Lung (tissue), 17 donors: ENCODE measurements at places on chromosomes 5 and 9.

DNA sequence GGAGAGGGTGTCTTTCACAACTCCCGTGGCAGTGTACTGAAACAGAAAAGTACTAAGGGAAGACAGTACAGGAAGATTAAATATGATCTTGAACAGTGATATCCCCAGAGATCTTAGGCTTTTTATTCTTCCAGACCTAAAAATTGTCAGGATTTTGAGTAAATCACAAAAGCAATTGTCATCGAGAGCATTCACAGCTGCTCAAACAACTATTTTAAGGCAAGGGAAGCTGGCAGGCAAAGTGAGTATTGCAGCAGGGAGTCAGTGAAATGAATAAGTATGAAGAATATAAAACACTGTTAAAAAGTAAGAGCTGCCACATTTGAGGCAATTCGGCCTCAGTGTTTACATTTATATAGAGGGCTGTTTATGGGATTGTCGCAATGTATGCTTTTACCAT lies 479.0 kb downstream of the CAAP1 start:
- H3K36me3 ChIP-seq = no peaks in the 10 kb centered on the region
- DNase-seq = peak; percentile 36
- peaks cover 4% of the 10 kb centered on the region for H3K4me1 ChIP-seq
- H3K27ac ChIP-seq = no peak overlapping the region

GRCh38 chr9:86352440-86353077 lies 1.7 kb downstream of the TUT7 start:
- H3K27ac ChIP-seq = no peak overlapping the region
- no peaks in the 10 kb centered on the region for H3K36me3 ChIP-seq
- H3K4me1 ChIP-seq = peaks cover 15% of the 10 kb centered on the region
- peak; percentile 15 for DNase-seq
- no peaks in the 10 kb centered on the region for H3K27me3 ChIP-seq

- H3K27ac ChIP-seq = no peak overlapping the region
- DNase-seq = no peak
- H3K4me1 ChIP-seq = no peaks in the 10 kb centered on the region
- H3K4me3 ChIP-seq = no peak overlapping the region
- H3K36me3 ChIP-seq = no peaks in the 10 kb centered on the region
These were observed 349.0 kb downstream of the BRINP1 start for GRCh38 chr9:119020284-119020683.

GRCh38 chr5:150301170-150301505 lies 1.6 kb downstream of the ARSI start:
- H3K36me3 ChIP-seq = no peaks in the 10 kb centered on the region
- H3K27me3 ChIP-seq = no peaks in the 10 kb centered on the region
- H3K27ac ChIP-seq = no peak overlapping the region
- DNase-seq = peak; percentile 87
- peaks cover 60% of the 10 kb centered on the region for H3K4me1 ChIP-seq

DNA sequence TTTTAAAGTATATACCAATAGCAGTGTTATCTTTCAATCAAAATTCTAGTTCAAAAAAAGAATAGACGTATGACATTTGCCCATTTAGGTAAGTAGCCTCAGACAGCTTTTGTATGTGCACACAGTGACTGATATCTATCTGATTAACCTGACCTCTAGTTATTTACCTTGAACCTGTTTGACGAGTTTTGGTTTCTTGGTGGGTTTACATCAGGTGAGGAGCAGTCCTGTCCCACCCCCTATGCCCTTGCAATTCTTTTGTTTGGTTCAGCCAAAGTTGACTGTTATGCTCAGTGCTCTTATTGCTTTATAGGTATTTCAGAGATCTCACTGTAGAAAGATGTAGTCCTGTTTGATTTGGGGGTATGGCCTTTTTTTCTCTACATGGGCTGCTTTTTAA lies 147.2 kb downstream of the ISOC1 start:
- no peaks in the 10 kb centered on the region for H3K27me3 ChIP-seq
- no peak for DNase-seq
- H3K4me3 ChIP-seq = no peak overlapping the region
- H3K4me1 ChIP-seq = no peaks in the 10 kb centered on the region
- H3K36me3 ChIP-seq = no peaks in the 10 kb centered on the region

GRCh38 chr5:65774346-65774745 lies 52.3 kb downstream of the NLN start:
- peak; percentile 19 for DNase-seq
- H3K27me3 ChIP-seq = no peaks in the 10 kb centered on the region
- H3K4me3 ChIP-seq = no peak overlapping the region
- H3K36me3 ChIP-seq = no peaks in the 10 kb centered on the region

- no peaks in the 10 kb centered on the region for H3K36me3 ChIP-seq
- DNase-seq = no peak
- H3K4me3 ChIP-seq = no peak overlapping the region
- no peaks in the 10 kb centered on the region for H3K27me3 ChIP-seq
- H3K27ac ChIP-seq = no peak overlapping the region
These were observed 19.5 kb upstream of the RANBP6 start for GRCh38 chr9:6034954-6035353.

DNA sequence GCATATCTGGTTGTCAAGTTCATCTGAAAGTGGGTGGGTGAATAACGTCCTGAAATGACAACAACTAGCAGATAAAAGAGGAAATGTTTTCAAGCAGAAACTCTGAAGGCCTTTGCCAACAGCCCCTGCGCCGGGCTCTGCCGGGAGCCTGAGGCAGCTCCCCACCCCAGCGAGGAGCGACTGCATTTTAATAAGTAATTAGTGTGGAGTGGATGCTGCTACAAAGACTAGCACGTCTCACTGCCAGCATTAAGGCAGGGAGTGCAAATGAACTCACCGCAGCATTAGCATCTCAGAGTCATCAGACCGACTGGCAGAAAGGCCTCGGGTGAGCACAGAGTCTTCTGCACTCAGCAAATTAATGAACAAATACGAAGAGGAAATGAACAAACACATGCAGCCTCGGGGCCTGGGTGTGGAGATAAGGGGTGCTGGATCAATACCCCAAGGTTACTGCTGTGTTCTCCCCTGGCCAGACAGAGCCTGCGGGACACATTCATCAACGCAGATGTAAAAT lies 63.8 kb downstream of the VAV2 start:
- H3K27ac ChIP-seq = no peak overlapping the region
- H3K27me3 ChIP-seq = no peaks in the 10 kb centered on the region
- H3K36me3 ChIP-seq = peaks cover 3% of the 10 kb centered on the region
- no peak for DNase-seq

- no peak for DNase-seq
- H3K27me3 ChIP-seq = no peaks in the 10 kb centered on the region
- peaks cover 11% of the 10 kb centered on the region for H3K4me1 ChIP-seq
- H3K36me3 ChIP-seq = no peaks in the 10 kb centered on the region
- no peak overlapping the region for H3K4me3 ChIP-seq
- no peak overlapping the region for H3K27ac ChIP-seq
These were observed 867 bp downstream of the SYK start for GRCh38 chr9:90802386-90802985.

DNA sequence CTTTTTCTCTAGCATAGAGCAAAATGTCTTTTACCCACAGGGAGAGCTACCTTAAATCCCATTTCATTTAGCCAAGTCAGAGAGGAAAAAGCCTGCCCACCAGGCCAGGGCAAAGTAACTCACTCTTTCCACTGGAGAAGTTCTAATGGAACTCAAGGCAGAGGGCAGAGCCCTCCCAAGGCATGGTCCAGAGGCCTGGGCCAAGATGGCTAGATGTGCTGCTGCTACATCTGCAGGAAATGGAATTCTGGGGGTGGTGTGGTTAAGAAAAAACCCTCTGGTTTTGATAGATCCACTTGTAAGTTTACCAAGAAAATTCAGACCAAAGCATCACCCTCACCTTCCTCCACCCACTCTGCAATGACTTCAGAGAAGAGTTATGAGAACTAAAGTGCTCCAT lies 37.3 kb downstream of the CSF2 start:
- H3K4me1 ChIP-seq = no peaks in the 10 kb centered on the region
- H3K4me3 ChIP-seq = no peak overlapping the region
- no peaks in the 10 kb centered on the region for H3K36me3 ChIP-seq
- H3K27ac ChIP-seq = no peak overlapping the region
- DNase-seq = no peak

- no peak overlapping the region for H3K27ac ChIP-seq
- H3K4me1 ChIP-seq = no peaks in the 10 kb centered on the region
- no peak overlapping the region for H3K4me3 ChIP-seq
- no peaks in the 10 kb centered on the region for H3K36me3 ChIP-seq
These were observed 60.0 kb upstream of the FER start for GRCh38 chr5:108687595-108688200.

DNA sequence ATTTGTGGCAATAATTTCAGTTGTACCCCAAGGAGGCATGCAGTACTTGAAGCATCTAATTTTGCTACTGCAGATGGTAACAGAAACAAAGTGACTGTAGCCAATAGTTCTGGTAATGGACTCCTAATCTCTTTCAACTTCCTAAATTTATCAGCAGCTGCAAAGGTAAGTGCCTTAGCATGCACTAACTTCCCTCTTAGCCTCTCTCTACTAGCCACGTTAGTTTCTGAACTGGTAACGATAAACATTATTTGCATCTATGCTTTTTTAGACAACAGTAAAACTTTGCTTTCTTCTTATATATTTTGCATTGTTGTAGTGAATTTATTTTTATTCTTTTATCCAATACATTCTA lies 6.2 kb upstream of the CKS2 start:
- no peak overlapping the region for H3K4me3 ChIP-seq
- no peak overlapping the region for H3K27ac ChIP-seq
- H3K4me1 ChIP-seq = peaks cover 7% of the 10 kb centered on the region
- H3K27me3 ChIP-seq = no peaks in the 10 kb centered on the region

GRCh38 chr9:111525056-111525977 lies at the start of gene ZNF483:
Gene ZNF483, plus strand, starts transcription at chr9:111525179. Its CDS starts 2,217 bp downstream, at chr9:111527396.
- no peaks in the 10 kb centered on the region for H3K27me3 ChIP-seq
- H3K27ac ChIP-seq = no peak within 1 kb of the TSS
- peak within 1 kb of the TSS; percentile 79 for H3K4me3 ChIP-seq
- no peaks in the 10 kb centered on the region for H3K4me1 ChIP-seq
- DNase-seq = peak; percentile 87

GRCh38 chr5:93421468-93421867 lies 159.6 kb downstream of the NR2F1-AS1 start:
- no peak overlapping the region for H3K4me3 ChIP-seq
- H3K27ac ChIP-seq = no peak overlapping the region
- H3K4me1 ChIP-seq = peaks cover 27% of the 10 kb centered on the region

GRCh38 chr5:57450991-57451876 lies 31.4 kb downstream of the ACTBL2 start:
- no peaks in the 10 kb centered on the region for H3K27me3 ChIP-seq
- no peak overlapping the region for H3K27ac ChIP-seq
- no peak overlapping the region for H3K4me3 ChIP-seq
- peaks cover 3% of the 10 kb centered on the region for H3K4me1 ChIP-seq
- no peak for DNase-seq

DNA sequence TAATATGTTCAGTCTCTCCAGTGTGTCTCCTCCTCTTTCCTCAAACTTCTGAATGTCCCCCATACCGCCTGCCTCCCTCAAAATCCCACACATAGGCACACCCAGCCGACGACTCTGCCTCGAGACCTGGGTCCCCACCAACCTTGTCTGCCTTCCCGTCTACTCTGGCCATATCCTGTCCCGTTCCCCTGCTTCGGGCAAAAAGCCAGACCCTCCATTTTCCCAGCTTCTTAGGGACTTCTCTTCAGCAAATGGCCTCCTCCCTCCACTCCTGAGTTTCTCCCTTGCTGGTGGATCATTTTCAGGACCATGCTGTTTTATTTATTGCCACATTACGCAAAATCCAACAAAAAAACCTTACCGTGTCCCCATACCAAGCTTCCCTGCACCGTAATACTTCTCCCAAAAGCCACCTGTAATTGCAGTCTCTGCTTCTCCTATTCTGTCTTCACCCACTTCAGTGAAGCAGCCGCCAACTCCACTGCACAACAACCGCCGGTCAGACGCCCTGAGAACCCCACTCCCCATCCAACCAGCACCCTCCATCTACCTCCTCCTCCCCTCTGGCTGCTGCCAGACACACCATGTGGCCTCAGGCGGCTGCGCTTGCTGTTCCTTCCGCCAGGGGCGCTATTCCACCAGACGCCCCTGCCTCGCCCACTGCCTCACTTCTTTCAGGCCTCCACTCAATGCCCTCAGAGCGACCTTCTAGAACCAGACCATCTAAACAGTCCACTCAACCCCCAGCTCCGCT lies 117.0 kb downstream of the TRPM6 start:
- no peak overlapping the region for H3K4me3 ChIP-seq
- no peaks in the 10 kb centered on the region for H3K27me3 ChIP-seq
- no peak overlapping the region for H3K27ac ChIP-seq
- no peaks in the 10 kb centered on the region for H3K36me3 ChIP-seq
- H3K4me1 ChIP-seq = no peaks in the 10 kb centered on the region

DNA sequence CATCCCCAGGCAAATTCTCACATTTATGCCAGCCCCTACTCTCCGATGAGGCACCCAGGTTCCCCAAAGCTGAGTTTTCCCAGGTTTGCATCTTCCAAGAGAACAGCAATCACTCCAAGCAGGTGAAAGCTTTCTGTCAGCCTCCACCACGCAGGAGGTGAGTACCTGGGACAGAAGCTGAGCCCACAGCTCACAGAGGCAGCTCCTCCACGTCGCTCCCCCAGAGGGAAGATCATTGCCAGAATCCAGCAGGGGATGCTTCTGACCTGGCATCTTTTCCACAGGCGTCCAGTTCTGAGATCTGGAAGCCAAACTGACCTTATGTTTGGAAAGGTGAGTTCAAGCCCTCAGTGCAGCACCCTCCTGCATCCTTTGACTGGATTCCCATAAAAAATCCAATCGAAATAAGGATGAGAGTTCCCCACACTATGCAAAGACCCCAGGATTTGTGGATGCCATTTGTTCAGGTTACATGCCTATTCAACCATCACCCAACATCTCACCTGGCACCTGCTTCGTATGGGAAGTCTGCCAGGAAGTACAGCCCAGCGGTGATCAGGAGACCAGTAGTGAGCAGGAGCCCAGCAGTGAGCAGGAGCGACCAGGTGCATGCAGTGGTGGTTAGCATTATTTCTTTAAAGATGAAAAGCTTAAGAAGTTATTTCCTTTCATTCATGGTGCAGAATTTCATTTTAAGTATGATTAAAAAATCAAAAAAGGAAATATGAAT lies 47.4 kb upstream of the OLFM1 start:
- H3K36me3 ChIP-seq = no peaks in the 10 kb centered on the region
- no peak for DNase-seq
- H3K27me3 ChIP-seq = no peaks in the 10 kb centered on the region
- no peak overlapping the region for H3K27ac ChIP-seq

GRCh38 chr5:18744441-18744840 lies 1110.2 kb downstream of the TAF11L14 start:
- no peak overlapping the region for H3K27ac ChIP-seq
- no peak for DNase-seq
- no peaks in the 10 kb centered on the region for H3K4me1 ChIP-seq
- H3K4me3 ChIP-seq = no peak overlapping the region
- H3K36me3 ChIP-seq = no peaks in the 10 kb centered on the region
- no peaks in the 10 kb centered on the region for H3K27me3 ChIP-seq

DNA sequence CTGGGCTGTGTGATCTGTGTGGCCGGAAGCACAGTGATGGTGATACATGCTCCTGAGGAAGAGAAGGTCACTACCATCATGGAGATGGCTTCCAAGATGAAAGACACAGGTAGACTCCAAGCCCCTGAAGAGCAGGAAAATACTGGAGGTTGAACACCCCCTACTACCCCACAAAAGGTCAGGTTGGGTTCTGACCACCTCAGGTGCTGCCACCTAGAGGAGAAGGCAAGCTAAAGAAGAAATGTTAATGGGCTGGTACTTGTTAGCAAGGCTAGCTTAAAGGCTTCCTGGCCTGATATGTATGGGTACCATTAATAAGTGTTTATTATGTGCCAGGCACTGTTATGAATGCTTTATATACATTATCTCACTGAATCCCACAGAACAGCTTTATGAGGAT lies 11.7 kb downstream of the NIPAL4 start:
- H3K4me1 ChIP-seq = no peaks in the 10 kb centered on the region
- H3K4me3 ChIP-seq = no peak overlapping the region
- H3K36me3 ChIP-seq = no peaks in the 10 kb centered on the region
- H3K27ac ChIP-seq = no peak overlapping the region
- DNase-seq = no peak
- no peaks in the 10 kb centered on the region for H3K27me3 ChIP-seq
